ENCODE measurements at places on chromosomes 3 and 15. TPM values are rescaled to one million over a fixed set of nuclear protein-coding genes. Genes with fewer than 3 reads are reported as not detected.

LRTM1 gene
- total RNA-seq: not detected

WDR53 gene
- 4.8 TPM for total RNA-seq

CD200R1 gene
- 2.9 TPM for total RNA-seq

PLXNB1 gene
- total RNA-seq: 57.7 TPM

THSD4 gene
- total RNA-seq: 110 TPM

PRR23B gene
- total RNA-seq: not detected

OXTR gene
- total RNA-seq: 8.0 TPM

MEIS2 gene
- 12.5 TPM for total RNA-seq

Data from esophagus squamous epithelium (tissue), 5 donors.